A549 treated with CpdA at 1 μM for 4 hours (cell line): ENCODE measurements at places on chromosomes 11 and 22. TPM values are rescaled to one million over a fixed set of nuclear protein-coding genes. Genes with fewer than 3 reads are reported as not detected.

Gene TRIM48
- total RNA-seq = not detected in 5 replicates

Gene IFITM2
- total RNA-seq = 55.4 to 67.4 TPM (median 60.2 TPM) in 5 replicates

Gene DGCR6
- total RNA-seq = 0.55 to 1.5 TPM (median 1.3 TPM) in 5 replicates

Gene KCNE3
- total RNA-seq = 0.05 to 0.07 TPM in 2 of 5 replicates, not detected in the others

Gene NPAS4
- not detected in 5 replicates for total RNA-seq

Gene HBG1
- not detected in 5 replicates for total RNA-seq

Gene MACROD1
- total RNA-seq = 7.6 to 13.8 TPM (median 13.3 TPM) in 5 replicates

Gene HEPN1
- total RNA-seq = not detected in 5 replicates

Gene MIEF1
- total RNA-seq = 24.1 to 27.3 TPM (median 24.6 TPM) in 5 replicates

Gene MMP27
- total RNA-seq = not detected in 5 replicates

Gene PATE2
- 0.02 TPM in 1 of 5 replicates, not detected in the others for total RNA-seq

Gene CDC42BPG
- total RNA-seq = 1.4 to 1.8 TPM (median 1.6 TPM) in 5 replicates

Gene FXYD2
- 11.8 to 22.6 TPM (median 16.9 TPM) in 5 replicates for total RNA-seq

Gene OR52E8
- total RNA-seq = not detected in 5 replicates

Gene ART1
- total RNA-seq = not detected in 5 replicates

Gene DEFB131B
- not detected in 5 replicates for total RNA-seq

Gene SLC25A45
- 9.9 to 13.7 TPM (median 10.5 TPM) in 5 replicates for total RNA-seq

Gene TPCN2
- 10.3 to 13.3 TPM (median 11.7 TPM) in 5 replicates for total RNA-seq

Gene CASTOR1
- 4.9 to 8.7 TPM (median 6.5 TPM) in 5 replicates for total RNA-seq

Gene FAM180B
- 0.10 TPM in 1 of 5 replicates, not detected in the others for total RNA-seq

Gene PRG2
- 0.07 TPM in 1 of 5 replicates, not detected in the others for total RNA-seq

Gene XKR3
- not detected in 5 replicates for total RNA-seq

Gene OR6A2
- total RNA-seq = not detected in 5 replicates

Gene MFRP
- not detected in 5 replicates for total RNA-seq

Gene WDR74
- 74.7 to 85.8 TPM (median 82.6 TPM) in 5 replicates for total RNA-seq

Gene SHISAL1
- total RNA-seq = 7.2 to 8.4 TPM (median 7.4 TPM) in 5 replicates

Gene OR5D14
- not detected in 5 replicates for total RNA-seq
